EH (cell line): ENCODE measurements at places on chromosomes 2 and 18.

DNA sequence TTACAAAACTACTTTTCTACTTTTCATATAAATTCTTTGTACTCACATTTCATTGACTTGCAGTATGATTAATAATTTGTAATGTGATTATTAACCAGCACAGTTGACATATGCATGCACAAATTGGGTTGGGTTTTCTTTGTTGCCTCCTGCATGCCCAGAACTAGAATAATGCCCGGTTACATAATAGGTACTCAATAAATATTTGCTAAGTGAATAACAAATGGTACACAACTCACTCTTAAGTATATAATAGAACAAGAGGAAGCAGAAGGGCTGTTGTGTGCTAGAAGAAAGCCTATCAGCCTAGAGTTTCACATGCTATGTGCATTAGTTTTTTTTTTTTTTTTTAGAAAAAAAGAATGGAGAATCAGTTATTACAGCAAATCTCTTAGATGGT lies 9.3 kb downstream of the RDH14 start:
- DNase-seq, result no peak

- no peak for DNase-seq
Measured at GRCh38 chr18:5058768-5059695, 138.0 kb downstream of the AKAIN1 start.

GRCh38 chr2:215486291-215487001 lies 50.6 kb upstream of the FN1 start:
- DNase-seq, result no peak

- no peak for DNase-seq
Measured at GRCh38 chr18:13269013-13269280, 50.4 kb downstream of the LDLRAD4 start.

DNA sequence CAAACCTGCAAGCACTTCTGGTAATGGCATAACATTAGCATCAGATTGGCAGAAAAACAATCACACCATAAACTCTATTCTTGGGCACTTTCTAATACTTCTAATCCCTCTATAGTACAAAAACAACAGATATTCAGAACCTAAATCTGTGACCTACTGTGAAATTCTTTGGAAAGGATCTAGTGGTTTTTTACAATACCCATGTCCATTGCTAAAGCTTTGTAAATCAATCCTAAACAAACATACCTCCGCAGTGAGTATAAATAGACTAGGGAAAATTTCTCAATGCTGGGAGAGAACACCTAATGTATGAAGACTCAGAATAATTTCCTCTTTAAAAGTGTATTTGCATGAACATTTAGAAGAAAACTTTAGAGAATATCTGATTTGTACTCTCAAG lies 1098.5 kb upstream of the DDX18 start:
- no peak for DNase-seq

- no peak for DNase-seq
Measured at GRCh38 chr2:92073036-92073814, 2798.0 kb upstream of the TEKT4 start.

DNA sequence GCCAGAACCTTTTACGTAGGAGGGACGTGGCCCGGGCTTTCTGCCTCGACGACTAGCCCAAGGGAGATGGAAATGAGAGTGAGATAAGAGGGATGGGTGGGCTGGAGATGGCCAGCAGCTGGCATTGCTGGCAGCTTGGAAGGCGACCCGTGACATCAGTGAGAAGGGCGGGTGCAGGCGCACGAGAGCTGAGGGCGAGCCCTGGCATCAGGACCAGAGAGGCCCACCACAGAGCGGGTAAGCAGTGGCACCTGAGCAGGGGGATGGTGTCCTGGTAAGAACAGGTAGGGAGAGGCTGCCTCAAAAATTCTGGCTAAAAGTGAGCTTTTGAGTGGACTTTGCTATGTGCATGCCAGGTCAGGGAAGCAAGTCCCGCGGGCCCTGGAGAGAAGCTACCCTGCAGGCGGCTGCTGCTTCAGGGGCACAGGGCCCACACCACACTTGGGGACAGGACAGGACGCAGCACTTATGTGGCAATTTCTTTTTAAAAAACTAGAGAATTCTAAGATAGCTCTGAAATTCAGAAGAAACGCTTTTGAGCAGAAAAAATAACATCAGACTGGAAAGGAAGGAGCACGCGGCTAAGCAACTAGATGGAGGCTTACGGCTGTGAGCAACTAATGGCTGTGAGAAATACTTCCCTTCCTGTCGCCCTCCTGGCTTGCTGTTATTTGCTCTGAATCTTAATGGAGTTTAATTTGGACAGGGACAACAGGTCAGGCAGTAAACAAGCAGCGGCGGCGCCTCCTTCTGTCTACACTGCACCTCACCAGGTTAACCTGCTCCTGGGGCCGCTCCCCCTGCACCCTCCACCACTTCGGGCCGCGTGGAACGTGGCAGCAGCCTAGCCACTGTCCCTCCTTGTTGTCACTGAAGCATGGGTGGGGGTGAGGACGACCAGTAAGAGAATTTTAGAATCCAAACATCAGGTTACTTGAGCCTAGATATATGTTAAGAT lies 20.5 kb downstream of the THAP4 start:
- DNase-seq, result no peak

- no peak for DNase-seq
Measured at GRCh38 chr2:142422769-142423168, 292.0 kb upstream of the LRP1B start.

- DNase-seq, result no peak
Measured at GRCh38 chr2:172839446-172839845, 103.8 kb downstream of the RAPGEF4 start.

DNA sequence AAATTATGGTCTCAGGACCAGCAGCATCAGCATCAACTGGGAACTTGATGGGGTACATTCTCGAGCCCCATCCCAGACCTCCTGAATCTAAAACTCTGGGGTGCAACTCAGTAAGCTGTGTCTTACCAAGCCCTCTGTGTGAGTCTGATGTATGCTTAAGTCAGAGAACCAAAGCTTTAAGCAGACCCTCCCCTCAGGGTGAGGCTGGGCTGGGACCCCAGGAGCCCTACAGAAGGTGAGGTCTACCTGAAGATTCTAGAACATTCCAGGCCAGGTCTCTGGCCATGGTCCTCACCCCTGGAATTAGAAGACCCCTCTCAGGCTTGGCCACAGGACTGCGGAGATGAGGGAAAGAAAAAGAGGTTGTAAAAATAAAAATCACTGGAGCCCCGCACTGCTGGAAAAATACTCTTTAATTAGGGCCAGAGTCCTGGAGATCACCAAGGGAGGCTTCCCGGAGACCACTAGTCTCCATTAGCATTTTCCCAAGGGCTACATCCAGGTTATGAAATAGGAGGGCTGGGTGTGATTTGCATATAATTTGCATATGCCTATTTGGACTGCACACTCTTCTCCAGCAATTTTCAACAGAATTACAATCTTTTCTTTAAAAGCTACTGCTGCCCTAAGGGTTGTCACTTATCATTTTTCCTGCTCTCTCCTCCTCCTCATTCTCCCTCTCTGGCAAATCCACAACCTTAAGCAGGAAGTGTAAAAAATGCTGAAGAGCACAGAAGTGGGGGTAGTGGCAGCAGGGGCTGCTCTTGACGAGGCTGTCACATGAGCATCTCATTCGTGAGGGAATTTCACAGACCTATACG lies 100.2 kb downstream of the ZBTB7C start:
- no peak for DNase-seq

DNA sequence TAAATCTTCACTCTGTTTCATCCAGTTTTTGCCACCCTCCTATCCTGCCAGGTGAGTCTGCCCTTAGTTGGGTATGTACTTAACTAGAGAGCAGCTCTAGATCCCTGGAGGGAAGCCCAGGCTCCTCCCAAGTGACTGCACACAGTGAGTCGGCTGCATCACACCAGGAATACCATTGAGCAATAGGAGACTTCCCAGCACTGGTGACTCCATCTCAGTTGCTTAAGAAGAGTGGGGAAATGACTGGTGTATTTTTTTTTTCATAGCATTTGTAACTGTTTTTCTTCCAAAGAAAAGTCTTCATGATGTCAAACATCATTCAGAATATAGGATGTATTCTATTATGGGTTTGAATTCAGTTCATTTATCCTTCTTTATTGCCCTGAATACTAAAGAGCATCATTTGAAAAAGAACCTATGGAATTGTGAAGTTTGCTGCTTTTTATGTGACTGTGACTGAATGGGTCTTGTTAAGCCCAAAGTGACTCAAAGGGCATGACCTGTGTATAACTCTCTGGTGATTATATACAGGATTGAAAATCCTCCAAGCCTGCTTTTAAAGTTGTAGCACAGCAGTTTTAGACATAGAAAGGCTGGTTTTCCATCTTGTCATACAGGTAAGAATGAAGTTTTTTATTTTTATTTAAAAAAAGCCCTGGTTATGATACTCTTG lies 84.3 kb downstream of the MAP3K20 start:
- DNase-seq, result peak; percentile 98

DNA sequence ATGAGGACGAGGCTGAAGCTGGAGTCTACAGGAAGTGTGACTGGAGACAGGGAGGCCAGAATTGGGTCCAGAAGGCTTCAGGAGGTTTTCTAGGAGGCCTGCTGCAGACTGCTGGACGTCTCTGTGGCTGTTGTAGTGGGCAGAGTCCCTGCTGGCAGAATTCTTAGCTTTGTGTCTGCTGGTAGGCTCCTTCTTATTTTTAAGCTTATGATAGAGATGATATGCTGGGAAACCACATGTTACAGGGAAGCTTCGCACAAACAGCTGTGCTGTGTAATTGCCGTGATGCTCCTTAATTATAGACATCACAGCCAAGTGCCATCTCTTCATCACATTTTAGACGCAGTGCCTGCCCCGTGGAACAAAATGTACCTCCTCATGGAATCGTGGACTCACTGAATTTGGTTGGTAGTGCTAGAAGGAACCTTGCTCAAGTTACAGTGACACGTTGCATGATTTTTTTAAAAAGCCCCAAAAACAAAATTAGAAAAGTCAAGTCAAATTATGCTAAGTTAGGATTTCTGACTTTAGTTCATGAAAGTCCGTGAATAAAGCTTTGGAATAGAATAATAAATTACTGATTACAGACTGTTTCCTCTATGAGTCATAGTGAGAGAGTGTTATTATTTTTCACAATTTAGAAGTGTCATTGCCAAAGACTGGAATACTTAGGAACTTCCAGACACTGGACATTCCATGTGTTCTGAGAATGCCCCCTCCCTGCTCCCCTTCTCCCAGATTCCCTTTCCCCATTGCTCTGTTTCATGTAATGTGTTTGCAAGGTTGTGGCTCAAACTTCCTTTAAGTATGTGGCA lies 144.1 kb downstream of the FHOD3 start:
- DNase-seq, result peak; percentile 93

GRCh38 chr2:95060446-95061118 lies 35.1 kb downstream of the MAL start:
- no peak for DNase-seq

DNA sequence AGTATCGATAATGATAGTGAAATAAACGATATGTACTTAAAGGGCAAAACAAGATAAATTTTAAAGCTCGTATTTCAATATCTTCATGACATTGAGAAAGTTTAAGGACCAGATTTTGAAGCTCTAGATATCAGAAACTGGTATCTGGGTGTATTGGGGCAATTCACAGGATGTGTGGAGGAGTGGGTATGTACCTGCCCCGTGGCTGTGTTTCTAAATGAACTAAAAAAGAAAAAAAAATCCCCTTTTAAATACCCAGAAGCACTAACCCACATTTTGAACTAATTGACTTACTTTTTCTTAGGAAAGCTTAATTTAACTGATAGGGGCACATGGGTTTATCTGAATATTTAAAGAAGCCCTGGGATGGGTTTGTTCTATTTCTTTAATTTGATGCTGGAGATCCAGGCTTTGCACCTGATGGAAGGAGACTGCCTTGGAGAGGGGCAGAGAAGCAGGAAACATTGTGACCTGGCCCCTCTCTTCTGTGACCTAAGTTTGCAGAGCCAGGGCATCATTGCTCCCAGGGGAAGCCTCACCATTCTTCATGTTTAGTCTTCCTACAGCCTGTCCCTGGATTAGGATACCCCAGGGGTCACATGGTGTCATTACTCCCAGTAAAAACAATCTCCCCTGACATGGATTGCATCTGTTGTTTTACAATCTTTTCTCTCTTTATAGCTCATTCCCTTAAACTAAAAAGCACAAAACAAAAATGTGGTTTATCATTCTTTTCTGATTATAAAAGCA lies 7.6 kb upstream of the KCTD1 start:
- no peak for DNase-seq

- DNase-seq, result no peak
Measured at GRCh38 chr2:127053731-127054603, 53.0 kb downstream of the BIN1 start.

DNA sequence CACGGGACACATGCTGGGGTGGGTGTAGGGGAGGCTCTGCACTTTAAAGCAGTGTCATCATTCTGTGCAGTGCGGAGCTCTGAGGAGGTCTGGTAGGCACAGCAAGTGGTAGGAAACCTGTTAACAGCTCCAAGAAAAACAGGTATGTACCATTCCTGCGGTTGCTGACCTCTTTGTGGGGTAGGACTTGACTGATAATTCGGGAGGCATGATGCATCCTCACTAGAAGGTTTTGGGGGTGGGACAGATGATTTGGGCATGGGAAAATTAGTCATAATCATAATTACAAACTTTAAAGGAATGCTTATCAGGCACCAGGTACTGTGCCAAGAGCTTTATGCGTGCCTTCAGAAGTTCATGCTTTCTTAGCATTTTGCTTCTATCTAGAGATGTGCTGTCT lies 9.7 kb downstream of the DOK1 start:
- DNase-seq, result peak; percentile 79

- DNase-seq, result no peak
Measured at GRCh38 chr2:104866883-104867812, 13.2 kb downstream of the POU3F3 start.

DNA sequence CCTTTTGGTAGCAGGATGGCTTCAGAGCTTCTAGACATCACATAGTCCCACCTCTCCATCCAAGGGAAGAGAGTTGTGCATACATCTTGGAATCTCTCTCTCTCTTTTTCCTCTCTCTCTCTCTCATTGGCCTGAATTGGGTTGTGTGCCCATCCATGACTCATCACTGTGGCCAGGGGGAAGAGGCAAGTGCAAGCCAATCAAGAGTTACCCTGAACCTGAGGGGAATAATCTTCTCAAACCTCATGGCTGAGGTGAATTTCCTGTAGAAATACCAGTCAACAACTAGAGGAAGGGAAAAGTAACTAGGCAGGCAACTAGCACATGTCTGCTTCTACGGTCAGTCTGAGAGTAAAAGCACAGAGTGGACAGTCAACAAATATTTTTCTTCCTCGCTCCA lies 7.3 kb upstream of the CHN1 start:
- peak; percentile 22 for DNase-seq

DNA sequence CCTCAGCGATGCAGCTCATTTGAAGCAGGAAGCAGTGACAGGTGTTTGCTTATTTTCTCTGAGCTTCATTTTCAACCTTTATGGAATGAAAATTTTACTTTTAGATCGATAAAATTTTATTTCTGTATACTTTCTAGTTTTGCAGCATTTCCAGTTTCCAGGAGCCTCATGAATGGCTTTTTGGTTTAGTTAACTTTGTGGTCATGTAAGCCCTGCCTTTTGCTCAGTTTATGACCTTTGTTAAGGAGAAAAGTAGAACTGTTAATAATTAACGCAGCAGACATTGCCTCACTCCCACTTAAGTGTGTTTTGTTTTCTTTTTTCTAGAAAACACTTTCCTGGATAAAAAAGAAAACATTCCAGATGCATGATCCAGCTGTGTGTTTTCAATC lies 4.4 kb upstream of the FARP2 start:
- DNase-seq, result no peak

- no peak for DNase-seq
Measured at GRCh38 chr2:126894082-126894481, 4.6 kb upstream of the TEX51 start.
